Kidney epithelial cell (primary cell): ENCODE measurements at places on chromosomes 3 and 15.

DNA sequence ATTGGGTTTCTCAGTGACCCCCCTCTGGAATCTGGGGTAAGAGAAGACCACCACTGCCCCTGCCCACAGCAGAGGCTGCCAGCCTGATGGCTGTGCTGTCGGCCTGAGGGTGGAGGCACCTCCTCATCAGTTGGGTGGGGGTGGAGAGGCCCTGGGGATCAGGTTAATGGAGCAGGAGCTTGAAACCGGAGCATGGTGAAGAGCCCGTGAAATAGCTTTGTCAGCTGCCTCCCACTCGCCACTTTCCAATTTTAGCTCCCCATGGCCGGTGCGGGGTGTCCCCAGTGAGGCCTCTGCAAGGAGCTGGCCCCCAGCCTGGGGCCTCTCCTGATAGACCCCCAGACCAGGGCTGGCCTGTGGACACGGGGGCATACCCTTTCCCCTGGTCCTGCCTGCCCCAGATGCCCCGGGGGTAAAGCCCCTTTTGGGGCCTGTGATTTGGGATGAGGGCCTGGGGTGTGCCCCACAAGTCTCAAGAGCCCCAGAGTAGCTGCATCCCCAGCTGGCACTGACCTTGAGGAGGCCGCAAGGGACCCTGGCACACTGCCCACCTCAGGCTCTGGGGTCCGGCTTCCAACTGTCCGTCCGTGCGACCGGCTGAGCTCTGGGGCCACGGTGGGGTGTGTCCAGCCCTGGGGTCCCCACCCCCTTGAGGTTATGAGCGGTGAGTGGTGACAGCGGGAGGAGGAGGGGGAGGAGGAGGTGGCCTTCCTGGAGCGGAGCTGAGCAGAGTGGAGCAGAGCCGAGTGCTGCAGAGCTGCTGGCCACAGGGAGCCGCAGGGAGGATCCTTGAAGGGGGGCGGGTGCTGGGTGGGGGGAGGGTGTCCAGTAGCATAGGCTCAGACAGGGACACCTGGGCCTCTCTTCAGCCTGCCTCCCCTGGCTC, at the start of gene HHATL:
Gene HHATL, minus strand, starts transcription at position 733 of the 886 bp plus-strand sequence. CDS start 1,972 bp downstream, outside the sequence.
- no peak for DNase-seq

DNA sequence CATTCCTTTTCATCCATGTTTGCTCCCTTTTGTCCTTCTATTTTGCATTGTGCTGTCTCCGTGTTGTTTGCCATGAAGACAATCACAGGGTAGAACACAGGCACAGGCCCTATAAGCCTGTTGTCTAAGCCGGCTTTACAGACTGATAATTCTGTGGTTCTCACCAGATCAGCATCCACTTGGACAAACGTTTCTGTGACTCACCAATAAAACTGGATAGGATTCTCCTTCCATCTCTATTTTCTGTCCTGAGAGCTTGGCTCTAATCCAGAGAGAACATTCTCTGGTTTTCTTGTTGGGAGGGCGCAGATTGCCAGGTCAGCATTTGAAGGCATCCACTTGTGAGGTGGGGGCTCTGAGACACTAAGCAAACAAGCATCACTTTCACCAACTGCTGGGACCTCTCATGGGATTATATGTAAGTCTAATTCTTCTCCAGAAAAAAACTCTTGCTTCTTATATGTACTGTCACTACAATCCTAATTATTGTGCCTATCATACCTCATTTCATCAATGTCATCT, 101.6 kb downstream of the ERC2 start:
- DNase-seq: no peak

GRCh38 chr3:15094187-15094875, 4.6 kb downstream of the RBSN start:
- DNase-seq: no peak

- DNase-seq: peak; percentile 63
These were observed 74.2 kb downstream of the NMD3 start for GRCh38 chr3:161295325-161295724.

DNA sequence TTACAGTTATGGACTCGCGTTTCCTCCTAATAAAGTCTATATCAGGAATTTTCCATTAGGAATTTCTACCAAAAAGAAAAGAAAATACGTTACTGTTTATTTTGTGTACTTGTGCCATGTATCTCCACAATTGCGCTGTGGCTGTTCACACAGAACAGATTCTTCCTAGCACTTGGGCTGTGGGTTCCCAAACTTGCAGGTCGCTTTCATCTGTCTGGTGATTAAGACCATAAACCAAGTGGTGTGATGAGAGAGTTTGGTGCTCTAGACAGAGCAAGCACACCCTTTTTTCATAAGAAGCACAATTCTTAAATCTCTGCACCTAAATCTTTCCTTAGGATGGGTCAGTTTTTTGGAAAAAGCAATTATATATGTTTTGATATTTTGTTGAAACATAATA, 203.3 kb downstream of the TP63 start:
- DNase-seq: no peak

GRCh38 chr3:11624161-11624560, 19.6 kb downstream of the VGLL4 start:
- no peak for DNase-seq

DNA sequence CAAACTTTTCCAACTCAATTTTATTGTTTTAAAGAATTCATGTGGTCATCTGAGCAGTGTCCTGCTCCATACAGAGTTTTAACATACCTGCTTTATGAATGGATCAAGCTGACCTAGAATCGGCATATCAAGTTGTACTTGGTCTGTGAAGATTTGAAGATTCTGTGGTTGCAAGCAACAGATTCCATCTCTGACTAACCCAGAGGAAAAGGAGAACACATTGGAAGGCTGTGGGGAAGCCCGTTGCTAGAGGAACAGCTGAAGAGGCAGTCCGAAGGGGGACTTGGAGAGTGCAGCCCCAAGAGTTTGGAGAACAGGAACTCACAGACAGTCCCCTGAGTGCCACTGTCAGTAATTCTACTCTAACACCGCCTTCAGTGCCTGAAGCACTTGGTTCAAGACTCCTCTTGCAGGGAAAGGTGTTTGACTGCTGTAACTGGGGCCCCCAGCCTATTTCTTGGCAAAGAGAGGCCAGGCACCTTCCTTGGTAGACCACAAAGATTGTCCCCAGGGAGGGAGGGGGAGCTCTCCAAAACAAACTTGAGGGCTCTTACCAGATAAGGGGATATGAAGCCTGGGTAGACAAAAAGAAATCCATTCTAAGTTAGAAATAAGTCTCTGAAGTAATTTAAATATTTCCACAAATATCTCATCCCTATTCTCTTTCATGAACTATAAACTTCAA, 88.8 kb downstream of the LARS2 start:
- no peak for DNase-seq

- DNase-seq: no peak
These were observed 116.6 kb downstream of the NTRK3 start for GRCh38 chr15:88139936-88140335.

GRCh38 chr15:67745073-67746006, 80.0 kb upstream of the SKOR1 start:
- DNase-seq: no peak

GRCh38 chr15:80788536-80788935, 9.4 kb downstream of the CEMIP start:
- no peak for DNase-seq

GRCh38 chr3:154783521-154783931, 296.6 kb upstream of the MME start:
- DNase-seq: no peak

- peak; percentile 28 for DNase-seq
These were observed 46.7 kb upstream of the OXTR start for GRCh38 chr3:8816106-8816505.

- peak; percentile 18 for DNase-seq
These were observed 105.1 kb downstream of the ZMAT3 start for GRCh38 chr3:178966299-178967176.

DNA sequence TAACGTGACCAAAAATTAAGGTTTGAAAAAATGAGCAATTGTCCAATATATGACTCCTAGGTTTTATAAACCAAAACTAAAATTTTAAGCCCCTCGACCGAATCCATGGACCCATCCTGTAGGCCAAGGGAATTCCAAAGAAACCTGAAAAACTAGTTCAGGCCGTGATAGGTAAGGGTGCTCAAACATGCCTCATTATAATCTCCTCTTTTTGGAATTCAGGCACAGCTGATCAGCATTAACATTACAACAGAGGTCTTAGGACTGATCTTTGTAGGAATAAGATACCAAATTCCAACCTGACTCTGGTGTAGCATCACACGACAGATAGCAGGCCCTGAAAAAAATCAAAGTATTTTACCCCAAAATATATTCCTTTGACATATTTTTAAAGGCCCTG, 155.7 kb downstream of the NEK10 start:
- DNase-seq: no peak

DNA sequence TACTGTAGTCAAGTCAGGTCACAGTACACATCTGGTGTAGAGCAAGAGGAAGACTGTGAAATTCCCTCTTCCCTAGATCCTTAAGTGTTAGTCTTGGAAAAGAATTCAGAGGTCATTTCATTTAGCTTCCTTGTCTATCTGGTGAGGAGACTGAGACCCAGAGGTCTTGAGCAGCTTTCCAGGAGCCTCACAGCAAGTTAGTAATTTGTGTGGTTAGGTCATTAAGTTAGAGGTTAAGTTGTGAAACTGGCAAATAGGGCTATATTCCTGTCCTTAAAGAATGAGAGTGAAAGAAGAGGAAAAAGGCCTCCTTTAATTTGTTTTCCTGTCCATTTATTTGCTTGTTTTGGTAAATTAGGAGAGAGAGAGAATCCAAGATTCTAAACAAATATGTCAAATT, 9.0 kb downstream of the PODXL2 start:
- no peak for DNase-seq

- DNase-seq: no peak
These were observed 57.9 kb downstream of the STAG1 start for GRCh38 chr3:136694321-136694720.

DNA sequence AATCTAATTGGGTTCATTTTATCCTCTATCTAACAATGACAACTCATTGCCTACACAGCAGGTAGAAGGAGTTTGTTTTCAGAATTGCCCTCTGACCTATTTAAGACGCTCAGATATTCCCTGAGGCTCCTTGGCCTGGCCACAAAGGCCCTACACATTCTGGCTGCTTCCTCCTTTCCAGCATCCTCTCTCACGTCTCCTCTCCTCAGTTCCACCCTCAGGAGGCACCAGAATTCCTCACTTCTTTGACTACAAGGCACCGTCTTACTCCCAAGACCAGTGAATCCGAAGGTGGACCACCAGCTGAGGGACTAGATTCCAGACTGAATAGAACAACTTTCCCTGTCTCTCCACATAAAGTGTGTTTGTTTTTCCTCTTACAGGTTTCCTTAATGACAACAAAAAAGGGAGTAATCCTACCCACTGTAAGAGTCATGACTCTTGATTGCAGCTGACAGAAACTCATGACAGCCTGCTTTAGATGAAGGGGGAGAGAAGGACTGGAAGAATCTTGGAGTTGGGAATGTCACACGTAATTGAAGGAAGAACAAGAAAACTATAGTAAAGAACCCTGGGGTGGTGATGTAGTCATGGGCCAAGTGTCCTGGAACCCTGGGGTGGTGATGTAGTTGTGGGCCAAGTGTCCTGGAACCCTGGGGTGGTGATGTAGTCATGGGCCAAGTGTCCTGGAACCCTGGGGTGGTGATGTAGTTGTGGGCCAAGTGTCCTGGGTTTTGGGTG, 22.0 kb upstream of the MUC20 start:
- no peak for DNase-seq

DNA sequence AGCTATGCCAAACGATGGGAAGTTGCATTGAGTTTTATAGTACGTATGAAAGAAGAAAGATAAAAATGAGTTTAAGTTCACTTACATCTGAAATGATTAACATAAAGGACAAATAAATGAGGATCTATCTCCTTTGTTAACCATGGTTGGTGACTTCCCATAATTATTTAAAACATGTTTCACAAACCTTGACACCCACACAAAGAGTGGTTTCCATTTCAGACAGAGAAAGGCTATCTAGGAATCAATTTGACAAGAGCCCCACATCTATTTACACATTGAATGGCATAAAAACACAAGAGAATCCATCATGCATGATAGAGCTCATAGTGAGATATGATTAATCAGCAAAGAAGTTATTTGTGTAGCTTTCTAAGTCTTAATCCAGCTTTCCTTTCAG, 14.2 kb upstream of the MTMR10 start:
- DNase-seq: no peak

DNA sequence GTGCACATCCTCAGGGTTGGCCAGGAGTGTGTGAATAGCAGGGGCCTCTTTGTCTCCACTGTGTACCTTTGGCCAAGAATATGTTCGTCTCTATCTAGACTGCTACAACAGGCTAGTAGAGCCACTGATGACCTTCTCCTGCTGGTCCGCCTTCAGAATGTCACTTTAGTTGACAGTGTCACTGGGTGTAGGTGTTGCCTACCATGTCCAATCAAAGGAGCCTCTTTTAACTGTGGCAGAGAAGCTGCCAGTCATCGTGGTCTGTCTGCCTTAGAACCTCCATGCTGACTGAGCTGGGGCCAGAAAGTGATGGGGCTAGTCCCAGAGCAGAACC, 40.1 kb downstream of the OXSR1 start:
- DNase-seq: no peak

DNA sequence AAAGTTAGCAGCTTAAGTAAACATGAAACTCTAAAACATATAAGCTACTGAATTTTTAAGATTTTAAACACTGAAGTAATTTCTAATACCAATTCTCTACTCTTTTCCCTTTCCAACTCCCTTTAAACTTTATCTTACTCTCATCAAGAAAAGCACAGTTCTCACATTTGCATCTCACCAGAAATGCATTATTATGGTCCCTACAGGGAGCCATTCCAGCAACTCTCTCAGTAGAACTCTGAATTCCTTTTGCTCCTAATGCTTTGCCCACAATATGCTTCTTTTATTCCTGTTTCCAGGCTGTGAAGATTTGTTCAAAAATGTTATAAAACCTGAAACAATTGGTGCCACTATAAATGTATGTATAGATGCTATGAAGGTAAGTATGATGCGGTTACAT, 83.4 kb downstream of the TFDP2 start:
- DNase-seq: no peak

DNA sequence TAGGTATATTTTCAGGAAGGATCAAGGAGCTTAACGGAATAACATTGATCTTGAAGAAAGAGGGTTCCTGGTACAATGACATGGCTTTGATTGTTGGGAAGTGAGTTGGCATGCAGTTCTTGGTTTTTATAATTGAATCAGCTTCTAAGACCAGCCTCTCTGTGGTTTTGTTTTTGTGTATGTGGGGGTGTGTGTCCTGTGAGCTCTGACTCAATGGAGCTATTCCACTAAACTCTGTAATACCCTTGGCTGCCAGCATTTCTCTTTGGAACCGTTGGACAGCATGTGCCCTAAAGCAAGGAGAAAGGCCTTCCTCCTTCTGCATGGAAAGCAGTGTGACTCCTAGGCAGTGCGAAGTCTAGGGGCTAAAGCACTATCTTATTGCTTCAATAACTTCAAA, 124.8 kb downstream of the EDEM1 start:
- no peak for DNase-seq

DNA sequence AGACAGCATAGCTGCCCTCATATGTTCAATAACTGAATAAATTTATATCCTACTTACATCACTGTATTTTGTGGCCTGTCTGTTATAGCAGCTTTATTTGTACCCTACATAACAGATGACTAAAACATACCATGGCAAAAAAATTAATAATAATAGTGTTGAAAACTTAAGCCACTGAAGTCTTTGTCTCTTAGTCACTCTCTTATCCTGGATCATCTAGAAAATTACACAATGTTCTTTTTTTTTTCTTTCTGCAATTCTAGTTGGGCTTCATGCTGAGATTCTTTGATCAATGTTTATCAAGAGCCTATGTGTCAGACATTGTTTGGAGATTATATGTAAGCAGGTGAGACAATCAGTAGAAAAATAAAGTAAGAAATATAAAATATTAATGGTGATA, 519.3 kb upstream of the ARPP21 start:
- DNase-seq: no peak

GRCh38 chr3:69200384-69201068, 78.1 kb upstream of the LMOD3 start:
- DNase-seq: peak; percentile 78

GRCh38 chr3:56048946-56049345, 419.3 kb downstream of the ERC2 start:
- DNase-seq: no peak
